SW480 (cell line): ENCODE measurements at places on chromosomes 3 and 15.
A peak's percentile ranks its signal among the peaks of the same experiment; 100 is the strongest.

GRCh38 chr3:37554364-37554763 lies 307.3 kb upstream of the CTDSPL start:
- no peak for DNase-seq

DNA sequence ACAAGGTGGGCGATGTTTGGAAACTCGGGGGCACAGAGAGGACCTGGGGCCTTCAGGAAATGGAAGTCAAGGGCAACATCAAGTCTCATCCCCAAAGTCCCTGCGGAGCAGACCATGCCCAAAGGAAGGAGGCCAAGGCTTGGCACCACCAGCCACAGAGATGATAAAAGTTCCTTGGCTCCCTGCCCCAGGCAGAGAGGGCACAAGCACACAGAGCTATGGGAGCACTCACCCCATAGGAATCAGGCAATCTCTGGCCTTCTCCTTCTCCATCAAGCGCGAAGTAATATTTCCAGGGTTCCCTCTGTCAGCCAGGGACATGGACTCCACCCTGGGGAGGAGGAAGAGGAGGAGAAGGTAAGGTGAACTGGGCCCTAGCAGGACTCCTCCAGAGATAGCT lies 7.9 kb downstream of the ACAA1 start:
- DNase-seq: no peak

GRCh38 chr3:183254487-183255347 lies 1.7 kb downstream of the B3GNT5 start:
- peak; percentile 46 for DNase-seq

- DNase-seq: no peak
Measured at GRCh38 chr3:60461267-60461666, 790.0 kb downstream of the FHIT start.

- DNase-seq: no peak
Measured at GRCh38 chr3:65538101-65538500, 500.6 kb downstream of the MAGI1 start.

- peak; percentile 51 for DNase-seq
Measured at GRCh38 chr3:122493296-122493695, 21.4 kb downstream of the KPNA1 start.

GRCh38 chr15:73873889-73874511 lies 636 bp downstream of the TBC1D21 start:
- DNase-seq: peak; percentile 51

DNA sequence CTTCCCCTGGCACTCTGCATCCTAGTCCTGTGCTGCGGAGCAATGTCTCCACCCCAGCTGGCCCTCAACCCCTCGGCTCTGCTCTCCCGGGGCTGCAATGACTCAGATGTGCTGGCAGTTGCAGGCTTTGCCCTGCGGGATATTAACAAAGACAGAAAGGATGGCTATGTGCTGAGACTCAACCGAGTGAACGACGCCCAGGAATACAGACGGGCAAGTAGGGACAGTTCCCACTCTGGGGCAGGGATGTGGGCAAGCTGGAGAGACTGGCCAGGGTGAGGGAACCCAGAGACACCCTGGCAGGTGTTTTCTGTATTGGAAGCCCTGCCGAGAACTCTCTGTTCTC lies 247 bp downstream of the FETUB start:
- DNase-seq: no peak

DNA sequence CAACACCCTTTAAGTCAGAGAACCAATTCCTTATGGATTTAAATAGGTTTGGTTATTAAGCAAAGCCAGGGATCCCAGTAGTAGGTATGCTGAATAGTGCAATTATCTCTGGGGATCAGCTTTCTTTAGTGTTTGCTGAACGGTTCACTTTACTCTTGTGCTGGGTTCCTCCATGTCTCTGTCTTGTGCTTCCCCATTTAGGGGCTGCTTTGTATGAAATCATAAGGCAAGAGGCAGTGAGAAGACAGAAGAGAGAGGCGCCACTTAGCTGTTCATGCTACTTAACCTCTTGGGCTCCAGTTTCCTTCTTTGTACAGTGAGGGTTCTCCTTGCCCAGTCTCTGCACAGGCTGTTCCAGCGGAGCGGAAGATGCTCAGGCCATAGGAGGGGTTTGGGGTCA lies 3.5 kb downstream of the ST6GAL1 start:
- no peak for DNase-seq

- no peak for DNase-seq
Measured at GRCh38 chr3:40653001-40653400, 128.2 kb downstream of the ZNF621 start.

DNA sequence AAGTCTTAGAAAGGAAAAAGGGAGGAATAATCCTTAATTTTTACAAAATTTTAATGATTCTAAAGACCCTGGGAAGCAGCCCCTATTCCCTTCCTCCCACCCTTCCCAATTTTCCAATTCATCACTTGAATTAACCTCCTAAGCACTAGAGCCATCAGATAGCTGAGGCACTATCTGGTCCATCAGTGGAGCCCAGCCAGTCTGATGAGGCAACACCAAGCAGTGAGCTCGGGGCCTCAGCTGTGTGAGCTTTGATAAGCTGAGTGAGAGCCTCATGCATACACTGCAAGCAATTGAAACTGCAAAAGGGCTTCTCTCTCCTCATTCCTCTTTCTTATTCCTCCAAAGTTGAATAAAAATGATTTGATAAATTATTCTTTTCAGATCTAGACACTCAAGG lies 31.9 kb downstream of the TUSC7 start:
- DNase-seq: no peak

- peak; percentile 39 for DNase-seq
Measured at GRCh38 chr15:78263907-78264303, 457 bp upstream of the DNAJA4 start.

DNA sequence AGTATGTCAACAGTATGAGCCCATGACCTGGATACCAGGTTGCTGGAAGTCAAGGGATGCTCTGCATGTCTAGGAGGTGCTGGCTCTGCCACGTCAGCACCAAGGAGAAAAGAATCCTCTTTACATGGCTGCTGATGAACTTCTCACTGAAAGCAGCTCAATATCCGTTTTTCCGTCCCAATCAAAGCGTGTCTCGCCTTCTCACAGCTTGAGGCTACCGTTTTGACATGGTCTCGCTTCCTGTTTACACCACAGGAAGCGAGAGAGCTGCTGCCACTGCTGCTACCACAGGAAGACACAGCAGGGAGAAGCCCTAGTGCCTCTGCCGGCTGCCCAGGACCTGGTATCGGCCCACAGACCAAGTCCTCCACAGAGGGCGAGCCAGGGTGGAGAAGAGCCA lies 27.3 kb downstream of the STARD5 start:
- DNase-seq: no peak

- peak; percentile 47 for DNase-seq
Measured at GRCh38 chr3:13308380-13308801, 111.7 kb downstream of the NUP210 start.

GRCh38 chr15:41698779-41699178 lies 38.6 kb downstream of the MGA start:
- peak; percentile 49 for DNase-seq
